ENCODE measurements at places on chromosomes 11 and 22.
A peak's percentile ranks its signal among the peaks of the same experiment; 100 is the strongest.

GRCh38 chr11:125369808-125370207 is 126.3 kb downstream of the FEZ1 start:
- no peak for DNase-seq

DNA sequence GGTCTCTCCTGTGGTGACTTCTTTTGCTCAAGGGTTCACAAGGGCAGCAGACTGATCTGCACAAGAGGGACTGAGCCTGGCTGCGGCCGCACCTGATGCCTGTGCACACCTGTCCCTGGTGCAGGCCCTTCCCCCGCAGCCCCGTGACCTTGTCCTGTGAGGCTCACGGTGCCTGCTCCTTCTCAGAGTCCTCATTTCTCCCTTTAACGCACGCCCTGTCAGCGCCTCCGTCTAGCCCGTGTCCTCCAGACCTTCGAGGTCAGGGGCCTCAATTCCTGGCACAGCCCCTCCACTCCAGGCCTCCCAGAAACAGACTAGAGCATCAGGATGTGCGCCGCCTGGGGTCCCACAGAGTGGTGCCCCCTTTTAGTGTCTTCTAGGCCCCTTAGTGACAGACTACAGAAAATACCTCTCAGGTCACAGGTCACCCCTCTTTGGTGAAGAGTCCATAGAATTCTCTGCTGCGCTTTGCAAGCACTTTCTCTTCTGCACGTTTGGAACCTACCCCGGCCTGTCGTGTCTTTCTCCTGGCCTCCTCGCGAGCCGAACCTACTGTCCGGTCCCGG is 1.0 kb upstream of the DRD4 start:
- DNase-seq = no peak

DNA sequence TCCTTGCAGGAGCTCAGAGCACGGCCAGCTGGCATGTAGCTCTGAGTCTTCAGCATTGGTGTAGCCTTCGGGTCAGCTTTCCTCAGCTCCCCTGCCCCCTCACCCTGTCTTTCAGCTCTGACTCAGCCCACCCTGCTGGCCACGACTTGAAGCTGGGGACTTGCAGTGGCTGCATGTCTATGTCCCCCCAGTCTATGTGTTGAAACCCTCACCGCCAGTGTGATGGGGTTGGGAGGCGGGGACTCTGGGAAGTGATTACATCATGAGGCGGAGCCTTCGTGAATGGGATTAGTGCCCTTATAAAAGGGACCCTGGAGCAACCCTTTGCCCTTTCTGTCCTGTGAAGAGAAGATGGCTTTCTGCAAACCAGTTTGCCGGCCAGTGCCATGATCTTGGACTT is 111.1 kb downstream of the CTTN start:
- DNase-seq = no peak

DNA sequence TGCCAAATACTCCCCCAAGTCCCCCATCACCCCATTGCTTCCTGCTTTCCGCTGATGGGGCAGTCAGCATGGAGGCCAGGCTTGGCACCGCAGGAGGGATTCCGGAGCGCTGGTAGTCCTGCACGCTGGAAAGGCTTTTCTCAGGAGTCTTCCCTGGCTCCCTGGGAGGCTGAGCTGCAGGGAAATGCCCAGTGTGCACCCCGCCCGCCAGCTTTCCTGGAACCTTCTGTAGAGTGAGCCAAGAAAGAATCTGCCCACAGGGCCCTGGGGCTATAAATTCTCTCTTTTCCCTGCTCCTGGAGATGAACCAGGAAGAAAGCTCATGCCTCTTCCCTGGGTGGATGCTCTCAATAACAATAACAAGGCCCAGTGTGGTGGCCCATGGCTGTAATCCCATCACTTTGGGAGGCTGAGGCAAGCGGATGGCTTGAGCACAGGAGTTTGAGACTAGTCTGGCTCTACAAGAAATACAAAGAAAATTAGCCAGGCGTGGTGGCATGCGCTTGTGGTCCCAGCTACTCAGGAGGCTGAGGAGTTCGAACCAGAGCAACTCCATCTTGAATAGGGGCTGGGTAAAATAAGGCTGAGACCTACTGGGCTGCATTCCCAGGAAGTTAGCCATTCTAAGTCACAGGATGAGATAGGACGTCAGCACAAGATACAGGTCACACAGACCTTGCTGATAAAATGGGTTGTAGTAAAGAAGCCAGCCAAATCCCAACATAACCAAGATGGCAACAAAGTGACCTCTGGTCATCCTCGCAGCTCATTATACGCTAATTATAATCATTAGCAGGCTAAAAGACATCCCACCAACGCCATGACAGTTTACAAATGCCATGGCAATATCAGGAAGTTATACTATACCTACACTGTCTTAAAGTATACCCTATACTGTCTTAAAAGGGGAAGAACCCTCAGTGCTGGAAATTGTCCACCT is 46.4 kb upstream of the FTH1 start:
- no peak for DNase-seq

DNA sequence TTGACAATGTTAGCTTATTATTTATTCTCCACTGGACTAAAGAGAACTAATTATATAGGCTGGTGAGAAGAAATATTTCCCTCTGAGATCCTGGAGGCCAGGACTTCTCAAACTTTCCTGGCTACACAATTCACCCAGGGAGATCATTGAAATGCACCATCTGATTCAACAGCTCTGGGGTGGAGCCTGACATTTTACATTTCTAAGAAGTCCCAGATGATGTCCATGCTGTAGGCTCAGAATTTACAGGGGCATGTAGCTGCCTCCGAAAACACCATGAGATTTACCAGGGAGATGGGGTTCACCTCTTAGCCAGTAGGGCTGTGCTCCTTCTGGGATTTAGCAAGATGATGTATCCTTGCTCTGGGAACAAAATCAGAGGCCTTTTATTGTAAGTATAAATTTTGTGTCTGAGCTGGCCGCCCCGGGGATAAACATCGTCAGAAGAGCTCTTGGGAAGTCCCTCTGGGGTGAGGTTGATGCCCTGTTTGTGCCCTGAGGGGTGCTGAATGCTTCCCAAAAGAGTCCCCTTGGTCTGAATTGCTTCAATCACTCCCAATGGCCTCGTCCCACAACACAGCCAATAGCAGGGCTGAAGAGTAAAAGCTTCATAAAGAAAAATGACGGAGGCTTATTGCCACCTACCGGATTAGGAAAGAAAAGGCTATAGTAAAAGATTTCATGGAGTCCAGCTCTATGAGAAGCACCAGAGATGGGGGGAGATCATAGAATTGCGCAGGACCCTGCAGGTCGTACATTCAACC is 33.4 kb upstream of the API5 start:
- no peak for DNase-seq

DNA sequence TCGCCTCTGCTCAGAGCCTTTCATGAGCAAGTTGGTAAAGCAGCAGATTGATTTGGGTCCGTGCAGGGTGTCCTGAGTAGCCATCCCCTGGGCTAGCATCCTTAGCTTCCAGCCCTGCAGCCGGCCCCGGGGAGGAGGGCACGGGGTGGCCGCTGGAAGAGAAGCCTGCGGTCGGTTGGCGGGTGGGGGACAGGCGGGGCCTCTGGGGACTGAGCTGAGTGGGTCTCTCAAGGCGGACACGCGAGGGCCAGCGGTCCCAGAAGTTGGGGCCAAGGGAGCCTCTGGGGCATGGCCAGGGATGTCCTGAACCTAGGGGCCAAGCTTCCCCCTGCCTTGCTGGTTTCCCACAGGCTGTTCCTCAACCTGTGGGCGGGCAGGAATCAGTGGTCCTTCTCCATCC is 143.0 kb downstream of the TBC1D22A start:
- DNase-seq = no peak

GRCh38 chr11:69922015-69922595 is 102.9 kb upstream of the FGF3 start:
- DNase-seq = no peak

GRCh38 chr11:102926961-102927623 is 28.4 kb downstream of the MMP13 start:
- DNase-seq = peak; percentile 53

GRCh38 chr22:48574776-48575617 is 1252.7 kb downstream of the BRD1 start:
- no peak for DNase-seq

DNA sequence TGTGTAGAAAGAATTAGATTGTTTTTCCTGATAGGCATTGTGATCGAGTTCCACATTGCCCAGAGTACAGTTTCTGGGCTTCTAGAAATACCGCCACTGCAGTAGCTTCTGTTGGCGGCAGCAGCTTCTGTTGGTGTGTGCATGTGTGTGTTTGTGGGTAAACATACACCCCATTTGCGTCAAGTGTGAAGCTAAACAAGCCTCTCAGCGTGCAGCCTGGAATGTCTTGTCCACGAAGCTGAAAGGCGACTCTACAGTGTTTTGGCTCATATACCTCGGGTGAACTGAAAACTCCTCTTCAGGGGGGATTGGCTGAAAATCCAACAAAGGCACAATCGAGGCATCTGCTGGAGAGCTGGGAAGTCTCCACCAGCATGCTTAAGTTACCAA is 112.0 kb upstream of the E2F8 start:
- no peak for DNase-seq

GRCh38 chr11:131583421-131583820 is 213.0 kb downstream of the NTM start:
- DNase-seq = no peak

DNA sequence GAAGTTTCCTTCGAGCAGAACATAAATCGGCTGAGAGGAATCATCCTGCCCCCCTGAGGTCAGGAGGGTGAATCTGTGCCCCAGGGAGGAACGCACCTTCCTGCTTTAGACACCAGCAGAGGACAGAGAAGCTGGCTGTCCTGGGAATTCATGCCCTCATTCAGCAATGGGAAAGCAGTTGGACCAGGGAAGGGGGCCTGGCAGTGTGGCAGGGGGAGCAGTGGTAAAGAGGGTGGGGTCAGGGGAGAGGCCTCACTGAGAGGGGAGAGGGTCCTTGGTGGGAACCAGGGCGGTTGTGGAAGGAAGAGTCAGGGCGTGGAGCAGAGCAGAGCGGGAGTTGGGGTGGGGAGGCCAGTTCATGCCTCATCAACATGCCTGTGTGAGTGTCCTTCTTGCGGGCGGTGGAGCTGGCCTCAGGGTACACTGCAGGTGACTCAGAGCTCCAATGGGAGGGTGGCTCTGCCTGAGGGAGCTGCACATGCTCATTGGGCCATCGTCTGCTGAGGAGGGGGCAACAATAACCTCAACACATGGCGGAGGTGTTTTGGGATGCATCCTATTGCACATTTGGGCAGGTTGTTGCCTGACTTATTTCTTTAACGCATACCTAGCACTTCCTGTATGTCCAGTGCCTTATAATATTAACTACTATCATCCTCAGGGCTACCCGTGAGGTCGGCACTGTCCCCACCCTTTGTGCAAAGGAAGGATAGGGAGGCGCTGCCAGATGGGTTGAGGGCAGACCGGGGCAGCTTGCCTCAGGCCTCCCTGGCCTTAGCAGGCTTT is 23.2 kb downstream of the MED15 start:
- DNase-seq = no peak

DNA sequence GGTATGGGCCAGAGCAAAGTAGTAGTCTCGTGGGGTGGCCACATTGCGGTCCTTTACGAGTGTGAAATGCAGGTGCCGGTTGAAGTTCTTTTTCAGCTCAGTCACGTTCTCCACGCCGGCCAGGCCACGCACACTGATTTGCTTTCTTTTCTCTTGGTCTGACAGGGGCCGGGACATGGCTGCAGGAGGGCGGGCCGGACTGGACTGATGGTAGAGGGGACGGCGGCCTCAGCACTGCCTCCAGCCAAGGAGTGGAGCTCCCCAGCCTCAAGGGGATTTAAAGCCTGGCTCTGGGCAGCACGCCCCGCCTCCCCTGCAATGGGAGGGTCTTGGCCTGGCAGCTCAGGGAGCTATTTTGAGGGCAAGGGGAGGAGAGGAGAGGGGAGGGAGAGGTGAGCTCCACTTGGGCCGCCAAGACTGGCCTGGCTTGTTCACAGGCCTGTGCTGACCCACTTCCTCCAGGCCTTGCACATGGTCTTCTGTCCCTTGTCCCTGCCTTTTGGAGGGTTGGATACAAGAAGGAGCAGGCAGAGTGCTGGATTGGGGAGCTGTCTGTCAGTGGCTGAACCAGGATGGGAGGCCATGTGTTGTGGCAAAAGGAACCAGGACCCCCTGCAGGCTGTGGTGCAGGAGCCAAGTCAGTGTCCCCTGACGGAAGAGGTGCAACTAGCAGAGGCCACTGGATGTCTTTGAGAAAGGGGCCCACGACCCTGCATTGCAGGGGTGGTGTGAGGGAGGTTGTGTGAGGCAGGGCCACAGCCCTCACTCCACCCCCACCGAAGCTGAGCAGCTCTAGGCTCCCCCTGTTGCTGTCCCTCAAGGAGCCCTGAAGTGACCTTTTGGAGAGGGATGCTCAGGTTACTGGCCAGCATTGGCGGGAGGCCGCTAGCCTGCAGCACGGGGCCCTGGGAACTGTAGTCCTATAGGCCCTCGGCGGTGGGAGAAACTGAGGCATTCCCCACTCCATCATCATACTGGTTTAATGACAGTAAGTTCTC is at the start of gene PYGM:
PYGM (minus strand) TSS at position 253 of the 998 bp plus-strand sequence; CDS start at position 177, 76 bp downstream.
- DNase-seq = no peak

DNA sequence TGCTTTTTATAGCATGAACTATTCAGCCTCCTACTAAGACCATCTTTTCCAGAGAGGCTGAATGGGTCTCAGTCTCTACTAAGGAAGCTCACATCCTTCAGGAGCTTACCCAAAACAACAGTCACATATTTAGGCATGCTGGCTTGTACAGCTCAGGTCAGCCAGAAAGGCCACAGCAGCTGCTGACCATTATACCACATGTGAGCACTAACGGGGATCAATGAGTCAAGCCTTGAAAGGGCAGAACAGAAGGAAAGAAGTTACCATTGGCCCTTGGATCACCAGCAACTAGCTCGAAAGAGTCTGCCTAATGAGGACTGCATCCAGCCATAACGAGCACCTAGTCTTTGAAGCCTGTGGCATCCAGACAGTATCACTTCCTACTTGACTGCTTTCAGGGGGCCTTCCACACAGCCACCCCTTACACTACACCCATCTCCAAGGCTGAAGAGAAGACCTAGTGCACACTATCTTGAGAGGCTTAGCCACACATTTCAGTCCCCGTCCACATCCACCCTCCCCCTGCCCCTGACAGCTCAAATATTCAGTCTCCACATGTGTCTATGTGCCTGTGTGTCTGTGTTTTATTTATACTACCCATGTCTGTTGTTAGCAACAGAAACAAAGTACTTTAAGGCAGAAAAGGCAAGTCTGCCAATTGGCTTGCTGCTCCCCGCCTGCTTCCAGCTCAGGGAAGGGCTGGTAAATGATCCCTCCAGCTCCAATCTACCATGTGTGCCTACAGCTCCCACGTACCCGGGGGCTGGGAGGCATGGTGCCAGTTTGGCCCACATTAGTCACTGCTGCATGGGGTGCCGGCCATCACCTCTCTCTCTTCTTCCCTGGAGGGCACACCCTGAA is 95.5 kb downstream of the RPL27A start:
- no peak for DNase-seq

DNA sequence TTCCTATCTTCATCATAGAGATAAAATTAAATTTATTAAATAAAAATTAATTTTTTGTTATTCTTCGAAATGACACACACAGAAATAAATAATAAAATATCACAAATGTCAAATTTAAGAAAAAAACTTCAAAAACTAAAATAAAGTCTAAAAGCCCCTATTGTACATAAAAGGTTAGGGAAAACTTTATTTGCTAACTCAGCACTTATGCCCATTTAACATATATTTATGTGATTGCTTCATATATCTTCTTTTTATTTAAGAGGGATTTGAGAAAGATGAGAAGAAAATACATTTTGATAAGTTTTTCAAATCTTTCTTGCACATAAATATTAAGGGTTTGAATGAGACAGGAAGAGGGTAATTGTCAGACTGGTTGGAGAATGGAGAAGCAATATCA is 2350.4 kb upstream of the RAG2 start:
- no peak for DNase-seq

- DNase-seq = peak; percentile 49
Observed at GRCh38 chr11:3949125-3949524, 93.7 kb downstream of the STIM1 start.

- DNase-seq = no peak
Observed at GRCh38 chr11:27184458-27185312, 144.1 kb downstream of the BBOX1 start.

- peak; percentile 90 for DNase-seq
Observed at GRCh38 chr11:121589946-121590537, 137.3 kb upstream of the SORL1-AS1 start.
